Stimulated activated CD4-positive, alpha-beta T cell treated with anti-CD3 and anti-CD28 coated beads, Interleukin-4, amount 100 ng/mL, for 48 hours (primary cell): ENCODE measurements at places on chromosomes 7 and 10.

- DNase-seq = no peak
These were observed 126.6 kb upstream of the LSM8 start for GRCh38 chr7:118057404-118057803.

DNA sequence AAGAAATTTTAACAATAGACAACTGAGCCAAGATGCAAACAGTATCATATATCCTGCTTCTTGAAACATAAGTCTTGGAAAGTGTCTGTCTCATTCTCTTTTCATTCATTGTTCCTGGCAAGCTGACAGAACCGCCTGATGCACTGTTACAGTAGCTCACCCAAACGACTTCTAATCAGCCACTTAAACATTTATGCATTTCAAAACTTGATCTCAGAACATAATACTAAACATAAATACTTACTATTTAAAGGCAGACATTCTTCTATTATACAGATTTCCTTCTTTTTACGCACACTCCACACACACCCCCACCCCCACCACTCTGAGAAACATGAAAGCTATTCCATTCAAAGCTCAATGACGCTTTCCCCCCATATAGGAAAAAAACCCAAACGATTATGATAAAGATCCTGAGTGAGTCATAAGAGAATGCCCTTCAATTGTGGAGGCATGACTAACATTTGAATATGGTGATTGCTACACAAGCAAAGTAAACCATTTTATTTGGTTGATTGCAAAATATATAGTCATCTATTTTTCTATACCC, 30.5 kb downstream of the SHTN1 start:
- no peak for DNase-seq

DNA sequence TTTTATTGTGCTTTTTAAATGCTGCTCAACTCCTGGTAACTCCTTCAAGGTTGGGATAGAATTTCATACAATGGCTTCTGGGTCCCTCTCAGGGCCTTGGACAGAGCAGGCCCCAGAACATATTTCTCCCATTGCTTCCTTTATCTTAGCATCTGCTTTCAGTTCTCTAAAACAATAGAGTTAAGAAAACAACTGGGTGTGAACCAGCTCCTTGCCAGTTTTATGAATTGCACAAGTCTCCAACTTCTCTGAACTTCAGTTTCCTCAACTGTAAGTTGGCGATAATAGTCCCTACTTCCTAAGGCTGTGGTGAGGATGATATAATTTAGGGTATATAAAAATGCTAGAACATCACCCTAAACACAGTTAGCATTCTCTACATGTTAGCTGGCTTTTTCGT, 77.0 kb upstream of the INHBA start:
- no peak for DNase-seq

GRCh38 chr10:73998623-73998928, 660 bp downstream of the VCL start:
- DNase-seq = no peak

DNA sequence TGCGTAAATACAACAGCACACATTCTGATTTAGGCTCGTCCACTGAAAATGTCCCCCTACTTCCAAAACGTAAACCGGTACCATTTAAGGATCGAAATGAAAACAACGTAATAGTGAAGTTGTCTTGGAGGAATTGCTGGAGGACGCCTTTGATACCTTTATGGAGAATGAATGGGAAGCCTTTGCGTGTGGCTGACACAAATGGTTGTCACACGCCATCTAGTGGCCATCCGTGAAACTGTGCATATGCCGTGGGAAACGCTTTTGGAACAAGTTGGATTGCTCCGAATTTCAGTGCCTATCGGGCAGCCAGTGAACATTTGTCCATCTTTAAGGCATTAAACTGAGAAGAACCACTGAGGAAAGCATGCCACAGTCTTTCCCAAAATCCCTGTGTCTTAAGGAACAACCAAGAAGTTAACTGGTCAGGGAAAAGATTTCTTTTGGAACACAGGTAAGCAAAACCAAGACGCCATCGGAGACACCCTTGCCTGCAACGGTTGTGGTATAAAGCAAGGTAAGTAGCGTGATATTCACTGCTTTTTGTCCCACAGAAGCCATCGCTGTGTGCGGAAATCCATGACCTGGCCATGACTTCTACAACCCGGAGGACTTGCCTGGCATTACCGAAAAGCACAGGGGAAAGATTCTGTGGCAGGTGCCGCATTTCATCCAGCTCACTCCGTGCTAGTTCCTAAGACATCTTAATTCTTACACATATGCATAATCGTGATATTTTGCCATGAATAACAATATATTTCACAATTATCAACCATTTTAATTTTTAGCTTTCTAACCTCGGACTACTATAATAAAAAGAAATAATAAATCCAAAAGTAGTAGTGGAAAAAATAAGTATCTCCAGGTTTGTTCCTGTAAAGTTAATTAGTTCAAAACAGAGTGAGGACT, 100.6 kb downstream of the FAM204A start:
- DNase-seq = peak; percentile 56

GRCh38 chr10:49335364-49335972, 36.5 kb downstream of the C10orf71 start:
- no peak for DNase-seq

GRCh38 chr7:141551782-141552181, 572 bp downstream of the AGK start:
- DNase-seq = no peak

DNA sequence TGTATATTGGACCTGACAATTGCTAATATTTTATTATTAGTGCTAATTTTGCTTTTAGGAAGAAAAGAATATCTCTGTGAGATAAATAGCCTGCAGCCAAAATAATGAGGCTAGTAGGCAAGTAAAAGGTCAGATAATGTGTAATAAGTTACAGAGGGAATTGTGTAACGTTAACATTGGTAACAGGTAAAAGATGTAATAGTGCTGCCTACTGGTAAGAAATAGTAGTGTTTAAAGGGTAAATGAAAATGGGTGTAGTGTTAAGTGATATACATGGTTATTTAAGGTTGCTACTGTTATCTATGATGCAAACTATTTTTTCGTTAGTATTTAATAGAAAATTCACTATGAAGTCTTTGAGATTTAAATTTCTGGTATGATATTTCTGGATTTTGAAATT, 9.2 kb upstream of the FOXP2 start:
- DNase-seq = no peak

GRCh38 chr10:1957057-1957456, 219.7 kb upstream of the ADARB2 start:
- no peak for DNase-seq
